ENCODE measurements at places on chromosomes 2 and 18. TPM values are rescaled to one million over a fixed set of nuclear protein-coding genes. Genes with fewer than 3 reads are reported as not detected.
A peak's percentile ranks its signal among the peaks of the same experiment; 100 is the strongest.

GRCh38 chr18:37482433-37482832 lies 83.2 kb downstream of the CELF4 start:
- peaks cover 7% of the 10 kb centered on the region for H3K4me1 ChIP-seq
- peaks cover 43% of the 10 kb centered on the region for H3K27me3 ChIP-seq
- DNase-seq, result no peak
- H3K36me3 ChIP-seq, result no peaks in the 10 kb centered on the region

- no peaks in the 10 kb centered on the region for H3K27me3 ChIP-seq
- no peak overlapping the region for H3K4me3 ChIP-seq
- H3K27ac ChIP-seq, result no peak overlapping the region
- DNase-seq, result no peak
- H3K4me1 ChIP-seq, result no peaks in the 10 kb centered on the region
Observed at GRCh38 chr2:8219096-8219495, 462.8 kb upstream of the ID2 start.

DNA sequence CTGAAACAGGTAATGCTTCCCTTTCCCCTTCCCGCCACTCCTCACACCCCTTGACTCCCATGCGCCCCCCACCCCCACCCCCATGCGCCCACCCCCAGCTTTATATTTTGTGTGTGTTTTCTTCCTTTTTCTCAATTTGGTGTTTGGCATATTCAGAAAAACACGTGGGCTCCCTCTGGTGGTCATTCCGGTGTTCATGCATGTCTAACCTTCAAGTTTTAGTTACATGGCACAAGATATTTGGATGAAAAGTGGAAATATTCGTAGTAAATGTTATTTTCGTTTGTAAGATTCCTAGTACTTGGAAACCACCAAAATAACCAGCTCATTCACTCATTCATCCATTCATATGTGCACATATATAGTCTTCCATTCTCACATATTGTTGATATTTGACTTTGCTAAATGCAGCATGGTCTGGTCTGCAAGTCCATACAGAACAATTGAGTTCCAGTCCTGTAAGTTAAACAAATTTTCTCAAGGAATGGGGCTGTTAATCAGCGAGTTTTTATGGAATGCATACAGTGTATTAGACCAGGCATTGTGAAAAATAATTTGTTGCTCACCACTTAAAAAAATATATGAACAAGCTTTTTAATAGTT lies 143.6 kb upstream of the MAP3K20 start:
- peaks cover 21% of the 10 kb centered on the region for H3K4me1 ChIP-seq
- peak; percentile 63 for DNase-seq
- peaks cover 19% of the 10 kb centered on the region for H3K27me3 ChIP-seq
- H3K4me3 ChIP-seq, result peak overlapping the region; percentile 2
- no peaks in the 10 kb centered on the region for H3K36me3 ChIP-seq
- H3K27ac ChIP-seq, result peak overlapping the region; percentile 59

DNA sequence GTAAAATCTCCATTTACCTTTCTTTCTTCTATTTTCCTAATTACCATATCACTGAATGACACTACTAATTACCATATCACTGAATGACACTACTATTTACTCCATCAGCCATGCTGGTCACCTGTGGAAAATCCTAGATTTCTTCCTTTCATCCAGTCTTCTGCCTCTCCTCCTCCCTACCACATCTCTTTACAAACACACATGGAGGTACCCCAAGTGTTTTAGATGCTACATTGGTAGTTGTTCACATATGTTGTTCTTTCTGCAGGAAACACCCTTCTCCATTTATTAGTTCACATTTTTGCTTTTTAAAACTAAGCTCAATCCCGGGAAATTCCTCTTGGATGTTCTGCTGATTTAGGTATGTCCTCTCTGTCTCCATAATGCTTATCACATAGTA lies 134.0 kb downstream of the IKZF2 start:
- H3K4me1 ChIP-seq, result no peaks in the 10 kb centered on the region
- no peaks in the 10 kb centered on the region for H3K27me3 ChIP-seq
- H3K27ac ChIP-seq, result no peak overlapping the region
- DNase-seq, result no peak

DNA sequence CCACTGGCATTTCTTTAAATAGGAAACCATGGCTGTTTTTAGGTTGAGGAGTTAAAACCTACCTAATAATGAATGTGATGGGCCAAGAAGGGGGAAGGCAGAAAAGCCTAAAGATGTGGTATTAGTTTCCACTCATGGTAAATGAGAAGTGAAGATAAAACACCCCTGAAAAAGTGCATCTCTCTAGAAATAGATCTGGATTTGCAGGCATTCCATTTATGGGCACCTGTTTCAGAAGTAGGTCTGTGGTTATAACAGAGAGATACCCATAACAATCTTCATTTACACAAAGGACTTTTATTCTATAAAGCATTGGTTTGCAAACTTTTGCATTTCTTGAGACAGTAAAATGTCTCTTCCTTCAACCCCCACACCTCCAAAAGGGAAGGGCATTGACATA lies 62.1 kb downstream of the PRKCE start:
- no peak overlapping the region for H3K4me3 ChIP-seq
- no peak overlapping the region for H3K27ac ChIP-seq
- no peaks in the 10 kb centered on the region for H3K4me1 ChIP-seq
- no peaks in the 10 kb centered on the region for H3K36me3 ChIP-seq

NOSTRIN gene
- 51.2 TPM for total RNA-seq

DNA sequence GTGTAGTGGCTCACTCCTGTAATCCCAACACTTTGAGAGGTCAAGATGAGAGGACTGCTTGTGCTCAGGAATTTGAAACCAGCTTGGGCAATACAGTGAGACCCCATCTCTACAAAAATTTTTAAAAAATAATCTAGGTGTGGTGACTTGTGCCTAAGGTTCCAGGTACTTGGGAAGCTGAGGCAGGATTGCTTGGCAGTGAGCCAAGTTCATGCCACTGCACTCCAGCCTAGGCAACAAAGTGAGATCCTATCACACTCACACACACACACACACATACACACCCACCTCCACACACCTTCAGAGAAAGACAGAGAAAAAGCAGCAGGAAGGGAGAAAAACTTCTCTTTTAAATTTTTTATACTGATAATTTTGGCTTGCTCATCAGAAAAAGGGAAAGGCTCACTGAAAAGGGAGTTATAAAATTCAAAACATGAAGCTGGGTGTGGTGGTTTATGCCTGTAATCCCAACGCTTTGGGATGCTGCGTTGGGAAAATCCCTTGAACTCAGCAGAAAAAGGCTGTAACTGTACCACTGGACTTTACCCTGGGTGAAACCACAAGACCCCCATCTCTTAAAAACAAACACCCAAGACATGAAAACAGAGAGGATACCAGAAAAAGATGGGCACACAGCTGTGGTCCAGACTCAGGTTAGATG lies 25.7 kb downstream of the FAM168B start:
- no peaks in the 10 kb centered on the region for H3K27me3 ChIP-seq
- no peak for DNase-seq
- H3K4me3 ChIP-seq, result no peak overlapping the region
- no peak overlapping the region for H3K27ac ChIP-seq
- peaks cover 6% of the 10 kb centered on the region for H3K4me1 ChIP-seq

- no peaks in the 10 kb centered on the region for H3K4me1 ChIP-seq
- H3K27ac ChIP-seq, result no peak overlapping the region
- H3K4me3 ChIP-seq, result no peak overlapping the region
- DNase-seq, result no peak
- no peaks in the 10 kb centered on the region for H3K27me3 ChIP-seq
Observed at GRCh38 chr2:140759426-140760156, 1371.2 kb downstream of the LRP1B start.

DNA sequence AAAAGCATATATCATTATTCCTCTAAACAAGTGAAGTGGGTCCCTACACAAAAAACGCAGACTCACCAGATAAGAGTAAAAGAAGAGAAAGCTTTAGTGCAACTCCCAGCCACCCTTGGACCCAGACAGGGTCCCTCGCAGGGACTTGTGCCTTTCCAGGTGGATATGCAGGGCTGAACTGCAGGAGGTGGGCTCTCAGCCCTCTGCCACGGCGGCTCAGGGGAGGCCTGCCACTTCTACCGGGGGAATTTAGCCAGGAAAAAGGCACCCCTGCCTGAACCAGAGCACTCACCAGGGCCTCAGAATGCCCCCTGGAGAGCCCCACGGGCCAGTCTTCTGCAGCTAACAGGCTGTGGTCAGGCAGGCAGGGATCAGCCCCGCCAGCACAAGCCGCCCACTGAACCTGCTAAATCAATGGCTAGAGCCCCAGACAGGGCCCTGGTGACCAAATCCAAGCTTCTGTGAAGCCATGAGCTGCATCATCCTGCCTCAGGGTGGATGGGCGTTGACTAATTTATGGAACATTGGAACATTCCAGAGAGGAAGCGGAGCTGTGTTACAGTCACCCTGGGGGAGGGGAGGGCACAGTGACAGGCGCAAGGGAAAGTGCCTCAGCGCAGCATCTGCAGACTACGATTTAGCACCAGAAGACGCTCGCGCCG lies 209.3 kb downstream of the EIPR1 start:
- DNase-seq, result peak; percentile 3
- H3K4me1 ChIP-seq, result no peaks in the 10 kb centered on the region
- H3K4me3 ChIP-seq, result no peak overlapping the region

NT5C1B gene
- total RNA-seq, result not detected

RBM44 gene
- 0.27 TPM for total RNA-seq

KCNE4 gene
- 4.6 TPM for total RNA-seq

Measured in transverse colon (tissue), 4 donors.